Body of pancreas (tissue), 4 donors: ENCODE measurements at places on chromosomes 16 and 17.

DNA sequence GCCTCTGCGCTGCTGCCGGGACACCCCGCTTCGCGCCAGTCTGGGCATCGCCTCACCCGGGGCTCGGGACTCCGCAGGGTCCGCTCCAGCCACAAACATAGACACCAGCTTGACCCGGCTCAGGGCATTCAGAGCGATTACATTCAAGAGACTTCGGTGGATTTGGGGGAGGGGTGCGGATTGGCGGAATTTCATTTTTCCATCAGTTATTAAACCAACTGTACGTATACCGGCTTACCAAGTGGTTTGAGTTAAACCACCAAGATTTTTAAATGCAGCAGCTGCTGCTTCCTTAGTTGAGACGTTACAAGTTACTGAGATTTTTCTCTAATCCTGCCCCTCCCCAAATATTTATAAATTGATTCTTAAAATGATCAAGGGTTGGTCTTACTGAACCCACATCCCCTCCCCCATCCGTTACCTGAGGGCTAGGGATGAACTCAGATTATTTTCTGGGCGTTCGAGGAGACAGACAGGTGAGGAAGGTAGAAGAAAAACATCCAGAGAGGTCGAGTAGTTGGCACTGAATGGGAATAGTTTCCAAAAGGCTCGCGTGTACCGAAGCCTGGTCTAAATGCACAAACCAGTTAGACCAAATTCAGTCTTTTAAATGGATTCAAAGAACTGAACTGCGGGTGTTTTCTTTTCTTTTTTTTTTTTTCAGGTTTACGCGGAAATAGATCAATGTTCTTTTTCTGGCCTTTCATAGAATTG, 1.5 kb downstream of the CRHR1 start:
- DNase-seq, result no peak

- peak; percentile 59 for DNase-seq
Observed at GRCh38 chr16:54286090-54286365, 559 bp downstream of the IRX3 start.

GRCh38 chr16:46895399-46896313, 11.5 kb downstream of the GPT2 start:
- DNase-seq, result peak; percentile 72

DNA sequence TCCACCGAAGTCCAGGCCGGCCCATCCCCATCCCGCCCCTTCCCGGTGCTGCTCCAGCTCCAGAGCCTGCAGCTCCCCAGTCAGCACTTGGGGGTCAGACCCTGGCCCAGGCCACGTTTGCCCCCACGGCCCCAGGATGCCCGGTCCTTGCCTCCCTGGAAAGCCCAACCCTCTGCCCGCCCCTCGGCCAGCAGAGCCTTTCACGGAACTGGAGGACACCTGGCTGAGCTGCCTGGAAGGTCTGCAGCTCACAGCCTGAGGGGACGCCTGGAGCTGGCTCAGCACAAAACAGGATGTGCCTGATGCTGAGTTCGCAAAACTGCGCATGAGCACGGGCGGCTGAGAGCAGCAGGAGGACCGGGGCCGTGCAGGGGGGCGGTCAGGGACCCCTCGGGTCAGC, 29.7 kb upstream of the SSTR5 start:
- no peak for DNase-seq

DNA sequence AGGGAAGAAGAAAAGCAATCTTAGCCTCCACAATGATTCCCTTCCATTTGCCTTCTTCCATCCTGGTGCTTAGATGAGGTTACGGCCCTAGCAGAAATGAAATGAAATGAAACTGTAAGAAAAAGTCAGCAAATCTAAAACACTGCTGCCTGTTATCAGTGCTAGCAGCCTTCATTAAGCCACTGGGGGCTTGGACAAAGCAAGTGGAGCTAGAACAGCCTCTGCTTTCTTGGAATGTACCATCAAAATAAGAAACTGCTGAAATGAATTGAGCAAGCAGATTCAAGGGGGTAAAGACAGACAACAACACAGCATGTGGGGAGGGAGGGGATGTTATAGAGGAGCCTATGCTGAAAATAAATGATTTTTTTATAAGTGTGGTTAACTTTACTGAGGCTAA, 5.1 kb downstream of the ANKFN1 start:
- no peak for DNase-seq

- DNase-seq, result no peak
Observed at GRCh38 chr16:12906271-12906670, 4.9 kb downstream of the SHISA9 start.

DNA sequence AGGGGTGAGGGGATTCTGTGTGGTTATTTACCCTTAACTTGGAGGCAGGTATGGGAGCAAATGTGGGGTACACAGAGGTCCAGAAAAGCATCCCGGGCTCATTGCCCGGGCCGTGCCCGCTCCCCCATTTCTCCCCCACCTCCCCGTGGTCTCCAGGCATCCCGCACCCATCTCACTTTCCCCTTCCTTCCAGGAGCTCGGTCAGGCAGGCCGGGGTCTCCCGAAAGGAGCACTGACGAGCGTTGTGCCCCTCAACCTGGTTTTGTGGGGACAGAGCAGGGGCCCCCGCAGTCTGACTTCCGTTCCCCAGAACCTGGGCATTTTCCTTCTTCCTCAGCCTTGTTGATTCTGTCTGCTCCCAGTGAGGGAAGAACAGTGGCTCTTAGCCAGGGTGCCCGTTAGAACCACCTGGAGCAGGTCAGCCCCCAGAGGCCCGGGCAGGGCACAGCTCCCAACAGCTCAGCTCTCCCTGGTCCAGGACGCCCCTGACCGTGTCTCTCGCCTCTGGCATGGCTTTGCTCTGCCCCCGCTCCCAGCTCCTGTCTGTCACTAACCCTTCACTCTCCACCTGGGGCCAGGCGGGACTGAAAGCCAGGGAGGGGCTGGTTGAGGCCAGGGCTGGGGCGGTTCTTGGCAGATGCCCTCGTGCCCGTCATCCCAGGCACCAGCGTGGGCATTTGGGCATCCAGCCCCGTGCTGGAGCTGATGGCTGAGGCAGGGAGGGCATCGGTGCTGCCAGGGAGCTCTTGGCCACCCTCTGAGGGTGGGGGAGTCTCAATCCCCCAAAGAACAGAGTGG, 12.5 kb upstream of the NUDT16L1 start:
- DNase-seq, result no peak

- DNase-seq, result no peak
Observed at GRCh38 chr16:19062706-19063105, 4.7 kb upstream of the COQ7 start.

DNA sequence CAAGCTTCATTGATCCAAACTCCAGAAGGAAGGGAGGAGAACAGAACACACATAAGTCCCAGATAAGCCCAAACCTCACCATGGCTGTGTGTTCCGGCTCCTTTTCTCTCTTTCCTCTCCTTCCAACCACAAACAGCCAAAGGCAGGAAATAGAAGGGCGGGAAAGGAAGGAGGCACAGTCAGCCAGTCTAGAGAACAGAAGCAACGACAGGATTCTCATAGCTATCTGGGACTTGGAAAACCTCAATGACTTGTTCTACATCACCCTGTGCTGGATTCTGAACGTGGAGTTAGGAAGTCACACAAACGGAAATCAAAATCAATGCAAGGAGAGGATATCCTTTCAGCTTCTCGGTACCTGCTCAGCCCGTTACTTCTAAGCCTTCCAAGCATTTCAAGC, 9.0 kb downstream of the CRK start:
- no peak for DNase-seq

GRCh38 chr16:65101009-65101408, 20.9 kb downstream of the CDH11 start:
- DNase-seq, result no peak

GRCh38 chr16:87196231-87196630, 121.0 kb downstream of the C16orf95 start:
- no peak for DNase-seq

DNA sequence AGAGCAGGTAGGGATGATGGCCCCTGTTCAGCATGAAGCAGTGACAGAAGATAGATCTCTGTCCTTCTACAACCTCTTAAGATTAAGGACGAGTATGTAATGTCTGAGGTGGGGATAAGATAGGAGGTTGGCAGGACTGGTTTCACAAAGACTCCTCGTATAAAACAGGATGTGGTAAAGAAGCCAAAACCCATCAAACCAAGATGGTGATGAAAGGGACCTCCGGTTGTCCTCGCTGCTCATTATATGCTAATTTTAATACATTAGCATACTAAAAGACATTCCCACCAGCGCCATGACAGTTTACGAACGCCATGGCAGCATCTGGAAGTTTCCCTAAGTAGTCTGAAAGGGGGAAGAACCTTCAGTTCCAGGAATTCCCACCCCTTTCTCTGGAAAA, 27.3 kb downstream of the MIS12 start:
- DNase-seq, result no peak

GRCh38 chr17:82129095-82129494, 31.1 kb upstream of the FASN start:
- DNase-seq, result no peak

DNA sequence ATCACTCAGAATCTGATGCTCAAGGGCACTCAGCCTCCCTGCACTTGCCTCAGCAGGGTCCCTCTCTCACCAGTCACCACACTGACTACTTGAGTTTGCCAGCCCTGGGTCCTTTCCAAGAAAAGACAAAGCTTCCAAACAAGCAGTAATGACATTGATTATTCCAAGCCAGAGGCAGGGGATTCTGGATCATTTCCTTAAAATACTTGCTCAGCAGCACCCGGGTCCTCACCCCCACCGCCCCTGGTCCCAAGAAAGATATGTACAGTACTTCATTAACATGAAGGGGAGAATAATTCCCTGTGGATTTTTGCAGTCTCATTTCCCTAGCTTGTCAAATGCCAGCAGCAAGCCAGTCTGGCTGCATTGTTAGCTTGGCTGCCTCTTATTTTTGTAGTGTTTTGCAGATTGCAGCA, 83.2 kb upstream of the GNAO1 start:
- DNase-seq, result no peak

GRCh38 chr17:48616717-48617470, 1.8 kb upstream of the HOXB8 start:
- no peak for DNase-seq

- no peak for DNase-seq
Observed at GRCh38 chr16:84521497-84521770, 17.0 kb upstream of the MEAK7 start.

- peak; percentile 8 for DNase-seq
Observed at GRCh38 chr16:35011-35677, 18.3 kb downstream of the POLR3K start.

DNA sequence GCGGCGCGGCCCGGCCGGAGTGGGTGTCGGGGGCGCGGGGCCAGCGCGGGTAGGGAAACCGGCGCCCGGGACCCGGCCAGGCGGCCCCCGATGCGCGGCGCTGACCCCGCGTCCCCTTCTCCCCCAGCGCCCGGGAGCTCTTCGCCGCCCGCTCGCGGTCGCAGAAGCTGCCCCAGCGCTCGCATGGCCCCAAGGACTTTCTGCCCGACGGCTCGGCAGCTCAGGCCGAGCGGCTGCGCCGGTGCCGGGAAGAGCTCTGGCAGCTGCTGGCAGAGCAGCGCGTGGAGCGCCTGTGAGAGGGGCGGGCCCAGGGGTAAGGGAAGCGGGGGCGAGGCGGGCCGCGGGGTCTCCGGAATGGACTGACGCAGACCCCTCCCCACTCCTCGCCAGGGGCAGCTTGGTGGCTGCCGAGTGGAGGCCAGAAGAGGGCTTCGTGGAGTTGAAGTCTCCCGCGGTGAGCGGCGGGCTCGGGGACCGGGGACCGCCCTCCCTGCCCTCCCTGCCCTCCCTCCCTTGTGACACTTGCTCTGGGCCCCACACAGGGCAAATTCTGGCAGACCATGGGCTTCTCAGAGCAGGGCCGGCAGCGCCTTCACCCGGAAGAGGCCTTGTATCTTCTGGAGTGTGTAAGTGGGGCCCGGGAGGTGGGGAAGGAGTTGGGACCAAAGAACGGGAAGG, 430 bp downstream of the TSEN54 start:
- DNase-seq, result peak; percentile 42

DNA sequence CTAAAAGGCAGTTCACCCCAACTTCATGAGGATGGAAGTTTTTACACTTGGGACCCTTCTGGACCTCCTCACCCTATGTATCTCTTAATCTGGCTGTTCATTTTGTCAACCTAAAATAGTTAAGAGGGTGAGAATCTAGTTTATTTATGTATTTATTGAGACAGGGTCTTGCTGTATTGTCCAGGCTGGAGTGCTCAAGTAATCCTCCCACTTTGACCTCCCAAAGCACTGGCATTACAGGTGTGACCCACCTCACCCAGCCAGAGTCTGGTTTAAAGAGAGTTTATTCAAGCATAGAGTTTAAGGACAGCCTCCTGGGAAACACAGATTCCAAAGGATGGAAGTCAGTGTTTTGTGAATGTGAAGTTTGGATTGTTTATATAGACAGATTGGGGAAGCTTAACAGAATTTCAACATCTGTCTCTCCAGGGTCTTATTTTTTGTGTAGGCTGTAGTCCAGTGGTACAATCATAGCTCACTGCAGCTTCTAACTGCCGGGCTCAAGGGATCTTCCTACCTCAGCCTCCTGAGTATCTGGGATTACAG, 8.0 kb upstream of the APPBP2 start:
- no peak for DNase-seq

GRCh38 chr17:37054894-37055293, 106.1 kb downstream of the AATF start:
- no peak for DNase-seq

- no peak for DNase-seq
Observed at GRCh38 chr16:52424591-52424990, 122.4 kb downstream of the TOX3 start.

- peak; percentile 81 for DNase-seq
Observed at GRCh38 chr16:53511403-53512280, 8.6 kb upstream of the AKTIP start.

- no peak for DNase-seq
Observed at GRCh38 chr17:65359016-65359415, 202.4 kb downstream of the AXIN2 start.

DNA sequence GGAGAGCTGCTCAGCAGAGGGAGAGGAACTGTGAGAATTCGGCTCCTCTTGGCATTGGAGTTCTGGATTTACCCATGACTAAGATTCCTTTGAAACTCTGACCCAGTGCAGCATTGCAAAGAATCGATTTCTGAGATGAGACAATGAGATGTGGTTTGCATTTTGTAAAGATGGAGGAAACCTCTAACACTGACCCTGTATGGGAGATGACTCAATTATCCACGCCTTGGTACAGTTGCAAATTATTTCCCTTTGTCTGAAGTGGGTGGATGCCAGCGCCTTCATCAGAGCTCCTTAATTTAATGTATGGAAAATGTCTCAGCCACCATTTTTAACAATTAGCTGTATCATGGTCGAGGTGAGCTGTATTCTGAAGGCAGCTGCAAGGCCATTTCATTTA, 53.4 kb downstream of the NUP93 start:
- DNase-seq, result no peak

- no peak for DNase-seq
Observed at GRCh38 chr17:16434662-16435061, 19.3 kb downstream of the TRPV2 start.
